ENCODE measurements at places on chromosomes 6 and 20.

GRCh38 chr6:1062786-1063545, 248.9 kb upstream of the FOXQ1 start:
- no peak overlapping the region for H3K27ac ChIP-seq
- no peak for DNase-seq
- H3K4me1 ChIP-seq = peaks cover 4% of the 10 kb centered on the region
- H3K27me3 ChIP-seq = no peaks in the 10 kb centered on the region
- no peaks in the 10 kb centered on the region for H3K36me3 ChIP-seq

DNA sequence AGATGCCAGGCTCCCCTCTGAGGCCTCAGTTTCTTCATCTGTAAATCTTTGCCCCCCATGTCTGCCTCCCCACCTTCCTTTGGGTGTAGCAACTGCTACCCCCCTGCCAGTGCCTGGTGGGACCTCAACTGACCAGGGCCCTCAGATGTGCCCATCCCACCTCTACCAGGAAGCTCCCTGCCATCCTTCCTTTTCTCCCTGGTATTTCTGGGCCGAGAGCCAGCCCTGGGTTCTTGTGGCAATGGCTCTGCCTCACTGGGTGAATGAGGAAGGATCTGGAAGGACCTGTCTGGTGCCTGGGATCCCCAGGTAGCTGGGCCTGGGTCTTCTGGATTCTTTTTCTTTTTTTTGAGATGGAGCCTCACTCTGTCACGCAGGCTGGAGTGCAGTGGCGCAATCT, 141.1 kb upstream of the RNF24 start:
- peaks cover 9% of the 10 kb centered on the region for H3K36me3 ChIP-seq
- DNase-seq = no peak
- H3K27me3 ChIP-seq = no peaks in the 10 kb centered on the region
- H3K27ac ChIP-seq = no peak overlapping the region

- H3K4me1 ChIP-seq = peaks cover 27% of the 10 kb centered on the region
- peaks cover 57% of the 10 kb centered on the region for H3K36me3 ChIP-seq
- H3K4me3 ChIP-seq = no peak overlapping the region
- peak; percentile 94 for DNase-seq
These were observed 18.0 kb downstream of the TUBB2A start for GRCh38 chr6:3139090-3139903.

DNA sequence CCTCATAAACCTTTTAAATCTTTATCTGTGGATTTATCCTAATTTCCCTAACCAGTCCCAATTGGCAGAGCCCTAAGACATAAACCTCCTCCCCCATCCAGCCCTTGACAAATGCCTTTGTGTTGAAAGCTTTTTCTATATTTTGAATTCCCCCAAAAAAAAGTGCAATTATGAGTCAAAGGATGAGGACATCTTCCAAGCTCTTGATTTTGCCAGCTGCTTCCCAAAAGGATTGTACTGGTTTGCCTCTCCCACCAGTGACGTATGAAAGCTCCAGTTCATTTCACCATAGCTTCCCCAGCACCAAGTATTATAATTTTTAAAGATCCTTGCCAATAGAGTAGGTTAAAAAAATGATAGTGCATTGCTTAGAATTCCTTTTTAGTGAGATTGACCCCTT, 38.9 kb downstream of the SIRPA start:
- no peak overlapping the region for H3K4me3 ChIP-seq
- no peaks in the 10 kb centered on the region for H3K27me3 ChIP-seq
- peaks cover 25% of the 10 kb centered on the region for H3K4me1 ChIP-seq
- H3K36me3 ChIP-seq = peaks cover 24% of the 10 kb centered on the region
- H3K27ac ChIP-seq = no peak overlapping the region

GRCh38 chr20:17511401-17511800, 19.8 kb downstream of the BFSP1 start:
- H3K27ac ChIP-seq = no peak overlapping the region
- no peaks in the 10 kb centered on the region for H3K27me3 ChIP-seq
- no peaks in the 10 kb centered on the region for H3K36me3 ChIP-seq

- H3K4me1 ChIP-seq = no peaks in the 10 kb centered on the region
- no peak for DNase-seq
- no peak overlapping the region for H3K4me3 ChIP-seq
- no peak overlapping the region for H3K27ac ChIP-seq
- no peaks in the 10 kb centered on the region for H3K27me3 ChIP-seq
These were observed 80.0 kb downstream of the EYS start for GRCh38 chr6:65627015-65627414.

- peak overlapping the region; percentile 99 for H3K4me3 ChIP-seq
- peaks cover 10% of the 10 kb centered on the region for H3K4me1 ChIP-seq
- no peaks in the 10 kb centered on the region for H3K36me3 ChIP-seq
- H3K27me3 ChIP-seq = peaks cover 8% of the 10 kb centered on the region
These were observed 711 bp upstream of the SIRT5 start for GRCh38 chr6:13573669-13574110.

DNA sequence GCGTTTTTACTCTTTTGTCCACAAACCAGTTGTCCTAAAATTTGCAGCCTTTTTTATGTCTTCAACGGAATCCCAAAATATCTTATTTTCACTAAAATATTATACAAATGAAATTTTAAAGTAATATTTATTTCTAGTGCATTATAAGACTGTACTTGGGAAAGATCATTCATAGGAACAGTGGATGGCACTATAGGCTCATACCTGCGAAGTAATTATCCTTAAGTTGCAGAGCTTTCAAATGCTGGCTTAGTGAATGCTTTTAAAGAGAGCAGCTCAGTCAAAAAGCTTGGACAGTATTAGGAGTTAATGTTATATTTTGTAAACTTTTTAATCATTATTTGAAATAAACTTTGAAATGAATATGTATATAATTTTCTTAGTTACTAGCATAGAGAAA, 254.9 kb downstream of the CDKAL1 start:
- DNase-seq = no peak
- no peaks in the 10 kb centered on the region for H3K4me1 ChIP-seq
- H3K27me3 ChIP-seq = no peaks in the 10 kb centered on the region
- no peaks in the 10 kb centered on the region for H3K36me3 ChIP-seq
- no peak overlapping the region for H3K27ac ChIP-seq

DNA sequence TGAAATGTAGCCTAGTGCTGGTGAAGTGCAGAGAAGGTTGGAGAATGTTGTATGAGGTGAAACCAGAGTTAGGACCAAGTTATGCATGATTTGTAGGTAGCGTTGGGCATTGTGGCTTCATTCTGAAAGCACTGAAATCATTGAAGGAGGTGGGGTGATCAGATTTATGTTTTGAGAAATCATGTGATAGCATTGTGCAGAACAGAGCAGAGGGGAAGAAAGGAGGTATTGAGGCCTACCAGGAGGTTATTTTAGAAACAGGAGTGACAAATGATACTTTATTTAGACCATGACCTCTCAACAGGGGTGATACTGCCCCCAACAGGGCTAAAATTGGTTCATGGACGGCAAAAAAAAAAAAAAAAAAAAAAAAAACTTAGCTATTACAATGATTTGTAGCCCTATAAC, 15.6 kb upstream of the HMGN3 start:
- DNase-seq = no peak
- H3K4me1 ChIP-seq = no peaks in the 10 kb centered on the region
- H3K27ac ChIP-seq = no peak overlapping the region
- H3K4me3 ChIP-seq = no peak overlapping the region
- no peaks in the 10 kb centered on the region for H3K27me3 ChIP-seq

- H3K4me3 ChIP-seq = no peak overlapping the region
- no peaks in the 10 kb centered on the region for H3K27me3 ChIP-seq
- DNase-seq = no peak
- H3K4me1 ChIP-seq = peaks cover 29% of the 10 kb centered on the region
- H3K36me3 ChIP-seq = peaks cover 17% of the 10 kb centered on the region
- H3K27ac ChIP-seq = peak overlapping the region; percentile 78
These were observed 14.5 kb downstream of the RMND1 start for GRCh38 chr6:151437401-151437800.

DNA sequence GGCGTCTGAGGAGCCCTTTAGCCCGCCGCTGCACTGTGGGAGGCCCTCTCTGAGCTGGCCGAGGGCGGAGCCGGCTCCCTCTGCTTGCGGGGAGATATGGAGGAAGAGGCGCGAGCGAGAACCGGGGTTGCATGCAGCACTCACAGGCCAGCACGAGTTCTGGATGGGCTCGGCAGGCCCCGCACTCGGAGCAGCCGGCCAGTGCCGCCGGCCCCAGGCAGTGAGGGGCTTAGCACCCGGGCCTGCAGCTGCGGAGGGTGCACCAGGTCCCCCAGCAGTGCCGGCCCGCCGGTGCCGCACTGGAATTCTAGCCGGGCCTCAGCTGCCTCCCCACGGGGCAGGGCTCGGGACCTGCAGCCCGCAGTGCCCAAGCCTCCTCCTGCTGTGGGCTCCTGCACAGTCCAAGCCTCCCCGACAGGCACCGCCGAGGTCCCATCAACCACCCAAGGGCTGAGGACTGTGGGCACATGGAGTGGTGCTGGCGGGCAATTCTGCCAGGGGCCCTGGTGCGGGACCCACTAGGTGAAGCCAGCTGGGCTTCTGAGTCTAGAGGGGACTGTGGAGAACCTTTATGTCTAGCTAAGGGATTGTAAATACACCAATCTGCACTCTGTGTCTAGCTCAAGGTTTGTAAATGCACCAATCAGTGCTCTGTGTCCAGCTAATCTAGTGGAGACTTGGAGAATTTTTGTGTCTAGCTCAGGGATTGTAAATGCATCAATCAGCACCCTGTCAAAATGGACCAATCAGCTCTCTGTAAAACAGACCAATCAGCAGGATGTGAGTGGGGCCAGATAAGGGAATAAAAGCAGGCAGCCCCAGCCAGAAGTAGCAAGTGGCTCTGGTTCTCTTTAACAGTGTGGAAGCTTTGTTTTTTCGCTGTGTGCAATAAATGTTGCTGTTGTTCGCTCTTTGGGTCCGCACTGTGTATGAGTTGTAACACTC, 329.7 kb upstream of the JARID2 start:
- DNase-seq = no peak
- H3K4me3 ChIP-seq = no peak overlapping the region
- no peaks in the 10 kb centered on the region for H3K36me3 ChIP-seq
- no peaks in the 10 kb centered on the region for H3K27me3 ChIP-seq
- no peak overlapping the region for H3K27ac ChIP-seq

DNA sequence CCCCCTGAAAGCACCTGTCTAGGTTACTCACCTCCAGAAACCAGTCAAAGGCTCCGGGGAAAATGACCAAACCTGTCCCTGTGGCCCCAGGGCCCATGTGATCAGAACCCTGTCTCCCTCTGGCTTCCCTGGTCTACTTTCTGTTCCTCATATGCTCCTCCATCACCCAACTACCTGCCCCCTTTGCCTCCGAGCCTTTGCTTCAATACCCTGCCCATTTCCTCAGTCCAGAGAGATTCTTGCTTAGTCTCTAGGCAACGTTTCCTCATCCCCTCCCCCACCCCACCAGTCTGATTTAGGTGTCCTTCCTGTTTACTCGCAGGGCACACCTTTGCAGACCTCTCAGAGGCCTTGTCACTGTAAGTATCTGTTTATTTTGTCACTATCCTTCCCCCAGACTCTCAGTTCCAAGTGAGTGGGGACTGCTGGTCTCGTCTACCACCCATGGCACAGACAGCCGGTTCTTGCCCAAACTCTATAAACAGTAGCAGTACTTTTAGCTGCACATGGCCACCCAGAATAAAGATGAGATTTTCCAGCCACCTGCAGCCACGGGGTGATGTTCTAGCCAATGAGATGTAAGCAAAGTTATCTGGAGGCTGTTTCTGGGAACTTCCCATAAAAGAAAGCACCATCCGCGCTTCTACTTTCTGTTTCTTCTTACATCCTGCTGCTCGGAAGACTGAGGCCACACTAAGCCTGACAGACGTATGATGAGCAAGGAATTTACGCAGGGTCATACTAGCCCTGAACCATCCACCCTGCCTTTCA, 13.3 kb downstream of the ELOVL5 start:
- no peaks in the 10 kb centered on the region for H3K36me3 ChIP-seq
- H3K4me3 ChIP-seq = no peak overlapping the region
- peaks cover 11% of the 10 kb centered on the region for H3K4me1 ChIP-seq
- H3K27ac ChIP-seq = no peak overlapping the region
- H3K27me3 ChIP-seq = no peaks in the 10 kb centered on the region

GRCh38 chr6:143941852-143942627, 66.0 kb downstream of the PLAGL1 start:
- no peak overlapping the region for H3K27ac ChIP-seq
- peaks cover 4% of the 10 kb centered on the region for H3K36me3 ChIP-seq
- H3K27me3 ChIP-seq = no peaks in the 10 kb centered on the region
- peak; percentile 46 for DNase-seq
- H3K4me1 ChIP-seq = peaks cover 4% of the 10 kb centered on the region

DNA sequence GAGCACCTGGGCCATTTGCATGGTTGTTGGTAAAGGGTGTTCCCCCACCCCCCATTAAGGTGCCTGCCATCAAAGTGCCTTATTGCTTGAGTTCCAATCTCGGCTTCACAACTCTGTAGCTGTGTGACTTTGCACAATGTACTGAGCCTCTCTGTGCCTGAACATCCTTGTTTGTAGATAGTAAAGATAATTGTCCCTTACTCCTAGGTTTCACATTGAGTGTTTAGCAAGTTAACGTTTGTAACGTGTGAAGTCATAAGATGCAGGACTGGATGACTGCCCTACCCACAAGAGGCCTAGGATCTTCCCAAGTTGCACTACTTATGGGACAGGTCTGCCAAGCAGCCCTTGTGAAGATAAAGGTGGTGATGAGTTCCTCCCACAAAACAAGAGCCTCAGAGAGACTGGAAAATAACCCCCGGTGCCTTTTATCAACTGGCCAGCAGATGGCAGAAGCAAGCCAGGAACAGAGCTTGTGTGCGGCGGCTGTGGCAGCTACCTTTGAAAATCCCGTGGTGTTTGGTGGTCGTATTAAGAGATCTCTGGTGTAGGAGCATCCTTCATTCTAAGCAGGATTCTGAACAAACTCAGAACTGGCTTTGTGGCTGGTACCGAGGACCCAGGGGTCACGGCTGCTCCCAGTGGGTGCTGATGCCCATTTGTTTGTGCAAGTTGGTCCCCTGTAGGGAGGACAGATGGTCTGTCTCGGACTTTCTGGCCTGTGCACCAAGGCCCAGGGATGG, 99.1 kb downstream of the CDH26 start:
- no peak overlapping the region for H3K4me3 ChIP-seq
- H3K27me3 ChIP-seq = peaks cover 16% of the 10 kb centered on the region
- no peaks in the 10 kb centered on the region for H3K36me3 ChIP-seq
- no peaks in the 10 kb centered on the region for H3K4me1 ChIP-seq

- H3K4me3 ChIP-seq = no peak overlapping the region
- no peaks in the 10 kb centered on the region for H3K4me1 ChIP-seq
- no peak for DNase-seq
- no peaks in the 10 kb centered on the region for H3K36me3 ChIP-seq
These were observed 50.6 kb upstream of the FBXO30 start for GRCh38 chr6:145865175-145865574.

- H3K4me1 ChIP-seq = no peaks in the 10 kb centered on the region
- no peak overlapping the region for H3K27ac ChIP-seq
- no peaks in the 10 kb centered on the region for H3K36me3 ChIP-seq
- DNase-seq = no peak
- H3K4me3 ChIP-seq = no peak overlapping the region
- no peaks in the 10 kb centered on the region for H3K27me3 ChIP-seq
These were observed 94.1 kb upstream of the RNF24 start for GRCh38 chr20:4109307-4109940.
